ENCODE measurements at places on chromosomes 2 and 18.

- DNase-seq = no peak
Observed at GRCh38 chr2:203510941-203511305, 24.2 kb downstream of the RAPH1 start.

- DNase-seq = no peak
Observed at GRCh38 chr2:160533482-160533881, 39.9 kb upstream of the RBMS1 start.

GRCh38 chr2:101339266-101339880 is 30.9 kb upstream of the RNF149 start:
- DNase-seq = no peak

DNA sequence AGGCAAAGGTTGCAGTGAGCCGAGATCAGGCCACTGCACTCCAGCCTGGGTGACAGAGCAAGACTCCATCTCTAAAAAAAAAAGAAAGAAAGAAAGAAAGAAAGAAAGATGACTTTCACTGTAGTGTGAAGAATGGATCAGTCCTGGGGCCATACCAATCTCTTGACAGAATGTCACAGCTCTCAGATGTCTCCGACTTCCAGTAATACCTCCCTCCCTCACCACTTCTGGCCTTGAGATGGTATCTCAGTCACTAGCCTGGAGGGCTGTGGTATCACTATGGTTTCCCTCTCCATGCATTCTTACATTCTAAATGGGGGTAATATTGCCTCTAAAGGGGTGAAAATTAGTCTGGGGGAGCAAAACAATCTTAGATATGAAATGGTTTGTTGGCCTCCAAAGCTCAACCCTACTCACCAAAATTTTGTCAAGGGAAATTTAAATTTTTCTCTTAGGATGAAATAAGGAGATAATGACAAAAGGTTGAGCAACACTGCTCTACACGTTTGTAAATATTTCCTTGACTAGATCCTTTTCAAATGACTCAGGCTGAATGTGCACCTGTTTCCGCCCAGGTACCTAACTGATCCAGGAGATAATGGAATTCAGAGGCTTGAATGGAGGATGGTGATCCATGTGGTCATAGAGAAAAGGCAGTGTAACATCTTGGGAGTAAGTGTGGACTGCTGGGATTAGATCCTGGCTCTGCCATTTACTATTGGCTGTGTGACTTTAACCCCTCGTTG is 19.9 kb upstream of the SPRED2 start:
- DNase-seq = no peak

- DNase-seq = no peak
Observed at GRCh38 chr2:137771064-137771463, 193.2 kb upstream of the HNMT start.

- DNase-seq = no peak
Observed at GRCh38 chr2:207465894-207466293, 63.9 kb upstream of the CREB1 start.

DNA sequence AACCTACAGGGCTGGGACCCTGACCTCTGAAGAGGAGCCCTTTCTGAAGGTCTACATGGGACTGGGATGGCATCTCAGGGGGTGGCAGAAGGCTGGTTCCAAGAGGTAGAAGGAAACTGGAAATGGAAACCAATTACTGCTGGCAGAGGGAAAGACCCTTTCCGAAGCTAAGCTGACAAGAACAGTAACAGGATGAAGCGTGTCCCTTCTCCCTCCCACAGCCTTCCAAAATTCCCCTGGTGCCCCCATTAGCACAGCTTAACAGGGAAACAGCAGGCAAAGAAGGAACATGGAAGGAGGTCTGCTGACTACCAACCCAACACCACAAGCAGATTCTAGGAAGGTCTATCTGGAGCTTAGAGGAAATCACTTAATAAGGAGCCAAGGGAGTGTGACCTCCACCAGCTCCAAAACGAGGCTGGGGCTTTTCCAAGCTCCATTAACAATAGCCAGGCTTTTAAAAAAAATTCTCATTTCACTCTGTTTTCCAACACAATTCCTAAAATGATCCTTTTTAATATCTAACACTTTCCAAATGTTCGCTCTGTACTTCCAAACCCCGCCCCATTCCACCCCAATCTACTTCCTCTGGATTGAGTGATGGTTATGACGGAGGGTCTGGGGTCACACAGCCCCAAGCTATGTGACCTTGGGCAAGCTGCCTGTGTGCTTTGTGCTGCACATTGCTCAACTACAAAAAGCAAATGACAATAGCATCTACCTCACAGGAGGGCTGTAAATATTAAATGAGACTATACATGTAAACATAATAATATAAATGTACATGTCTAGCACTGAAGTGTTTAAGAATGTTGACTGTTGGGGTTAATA is 55.2 kb downstream of the STK39 start:
- no peak for DNase-seq

GRCh38 chr2:205657579-205657978 is 24.7 kb upstream of the NRP2 start:
- DNase-seq = no peak

GRCh38 chr2:52456561-52457377 is 1310.8 kb upstream of the CHAC2 start:
- DNase-seq = no peak

DNA sequence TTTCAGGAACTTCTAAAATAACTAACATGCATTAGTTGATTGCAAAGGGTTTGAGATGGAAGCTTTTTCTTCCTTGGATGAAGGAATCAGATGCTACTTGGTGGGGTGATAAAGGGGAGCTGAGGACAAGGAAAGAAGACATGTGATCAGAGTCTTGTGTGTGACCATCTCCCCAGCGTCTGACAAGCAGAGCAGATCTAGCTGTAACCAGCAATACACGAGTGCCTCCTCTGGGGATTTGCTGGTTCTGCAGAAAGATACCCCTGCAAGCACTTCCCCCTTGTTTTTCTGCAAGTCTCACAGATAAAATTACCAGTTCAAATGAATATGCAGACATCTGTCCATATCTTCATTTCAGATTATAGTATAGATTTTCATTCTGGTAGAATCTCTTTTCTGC is 2.7 kb downstream of the CDH7 start:
- DNase-seq = peak; percentile 54

- DNase-seq = no peak
Observed at GRCh38 chr2:124091721-124092120, 66.6 kb downstream of the CNTNAP5 start.

- DNase-seq = no peak
Observed at GRCh38 chr2:200225951-200226350, 80.5 kb upstream of the SPATS2L start.

DNA sequence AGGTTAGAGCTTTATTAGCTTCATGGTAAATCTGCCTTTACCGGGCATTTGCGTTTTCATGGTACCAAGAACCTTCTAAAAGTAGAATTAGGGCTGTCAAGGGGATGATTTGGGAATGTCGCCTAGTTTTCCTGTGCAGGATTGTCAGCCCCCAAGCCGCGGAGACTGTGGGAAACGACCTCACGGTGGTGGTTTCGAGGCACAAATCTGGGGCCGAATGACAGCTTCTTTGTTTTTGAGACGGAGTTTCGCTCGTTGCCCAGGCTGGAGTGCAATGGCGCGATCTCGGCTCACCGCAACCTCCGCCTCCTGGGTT is 615 bp upstream of the USP39 start:
- DNase-seq = no peak

DNA sequence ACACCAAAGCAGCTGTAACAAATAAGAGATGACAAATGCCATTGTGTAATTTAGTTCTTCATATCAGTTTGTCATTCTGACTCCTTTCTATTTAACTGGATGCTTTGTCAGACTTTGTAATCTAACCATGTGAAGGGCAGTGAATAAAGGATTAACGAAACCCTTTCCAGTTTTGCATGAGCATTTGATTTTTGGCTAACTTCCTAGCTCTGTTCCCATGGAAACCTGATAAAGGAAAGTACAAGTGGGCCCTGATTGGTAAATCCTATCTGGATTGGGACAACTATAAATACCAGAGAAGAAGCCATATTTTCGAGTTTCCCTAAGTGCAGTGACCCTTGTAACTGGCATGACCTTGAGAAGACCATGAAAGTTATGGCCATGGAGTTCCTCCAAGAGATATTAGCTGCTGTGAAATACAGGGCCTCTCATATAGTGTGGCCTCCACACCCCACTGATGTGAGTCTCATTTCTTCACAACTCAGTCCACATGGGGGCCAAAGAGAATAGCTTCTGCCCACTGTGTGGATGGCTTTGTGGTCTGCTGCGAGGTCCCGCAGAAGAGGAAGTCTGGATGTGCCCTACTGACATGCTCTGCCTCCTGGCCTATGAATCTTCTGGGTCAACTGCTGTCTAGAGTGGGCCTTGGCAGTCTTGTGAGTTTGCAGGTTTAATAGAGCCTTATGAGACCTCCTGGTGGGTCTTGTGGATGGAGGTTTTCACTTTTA is 38.2 kb upstream of the CYP1B1 start:
- no peak for DNase-seq

- no peak for DNase-seq
Observed at GRCh38 chr2:26717362-26717761, 24.8 kb downstream of the KCNK3 start.

GRCh38 chr2:127416506-127417001 is 1.7 kb upstream of the PROC start:
- no peak for DNase-seq

DNA sequence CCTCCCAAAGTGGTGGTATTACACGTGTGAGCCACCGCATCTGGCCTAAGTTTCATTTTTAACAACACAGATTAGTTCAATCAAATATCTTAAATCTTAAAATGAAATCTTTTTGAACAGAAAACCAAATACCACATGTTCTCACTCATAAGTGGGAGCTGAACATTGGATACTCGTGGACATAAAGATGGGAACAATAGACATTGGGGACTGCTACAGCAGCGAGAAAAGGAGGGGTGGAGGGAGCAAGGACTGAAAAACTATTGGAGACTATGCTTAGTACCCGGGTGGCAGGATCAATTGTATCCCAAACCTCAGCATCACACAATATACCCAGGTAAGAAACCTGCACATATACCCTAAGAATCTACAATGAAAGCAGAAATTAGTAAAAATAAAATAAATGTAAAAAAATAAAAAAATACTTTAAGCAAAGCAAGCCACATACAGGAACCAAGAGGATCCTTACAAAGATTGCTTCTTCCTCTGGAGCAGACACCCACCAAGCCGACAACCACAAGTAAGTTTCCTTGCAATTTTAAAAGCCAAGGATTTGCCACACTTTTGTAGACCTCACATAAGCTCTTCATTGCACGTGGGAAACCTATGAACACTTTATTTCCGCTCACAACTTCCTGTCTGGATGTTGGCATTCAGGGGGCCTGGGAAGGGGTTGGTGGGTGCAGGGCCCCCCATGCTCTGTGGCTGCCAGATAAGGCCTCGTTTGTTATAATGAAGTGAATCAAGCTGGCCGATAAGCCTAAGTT is 147.9 kb downstream of the MYCN start:
- no peak for DNase-seq

DNA sequence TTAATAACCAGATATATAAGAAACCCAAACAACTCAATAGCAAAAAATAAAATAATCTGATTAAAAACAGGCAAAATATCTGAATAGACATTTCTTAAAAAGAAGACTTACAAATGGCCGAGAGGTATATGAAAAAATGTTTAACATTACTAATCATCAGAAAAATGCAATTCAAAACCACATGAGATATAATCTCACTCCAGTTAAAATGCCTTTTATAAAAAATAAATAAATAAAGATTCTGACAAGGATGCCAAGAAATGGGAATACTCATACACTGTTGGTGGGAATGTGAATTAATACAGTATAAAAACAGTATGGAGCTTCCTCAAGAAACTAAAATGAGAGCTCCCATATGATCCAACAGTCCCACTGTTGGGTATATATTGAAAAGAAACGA is 33.9 kb upstream of the BMP10 start:
- no peak for DNase-seq

DNA sequence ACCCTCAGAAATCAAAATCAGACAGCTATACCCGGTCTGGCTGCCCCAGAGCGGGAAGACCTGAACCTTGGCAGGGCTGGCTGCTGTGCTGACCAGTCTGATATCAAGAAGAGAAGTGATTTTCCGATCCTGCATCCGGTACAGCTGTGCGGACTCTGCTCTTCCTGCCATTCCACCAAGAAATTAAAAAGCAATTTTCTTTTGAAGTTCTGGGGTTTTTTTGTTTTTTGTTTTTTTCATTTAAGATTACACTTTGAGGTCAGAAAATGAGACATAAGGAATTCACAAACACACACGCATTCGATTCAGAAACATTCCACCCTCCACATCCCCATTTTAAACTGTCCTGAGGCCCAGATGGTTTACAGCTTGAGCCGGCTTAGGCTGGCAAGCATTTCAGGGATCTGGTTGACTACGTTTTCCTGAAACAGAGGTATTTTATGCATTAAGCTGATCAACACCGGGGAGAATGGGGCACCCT is 156.5 kb downstream of the COL6A3 start:
- no peak for DNase-seq

DNA sequence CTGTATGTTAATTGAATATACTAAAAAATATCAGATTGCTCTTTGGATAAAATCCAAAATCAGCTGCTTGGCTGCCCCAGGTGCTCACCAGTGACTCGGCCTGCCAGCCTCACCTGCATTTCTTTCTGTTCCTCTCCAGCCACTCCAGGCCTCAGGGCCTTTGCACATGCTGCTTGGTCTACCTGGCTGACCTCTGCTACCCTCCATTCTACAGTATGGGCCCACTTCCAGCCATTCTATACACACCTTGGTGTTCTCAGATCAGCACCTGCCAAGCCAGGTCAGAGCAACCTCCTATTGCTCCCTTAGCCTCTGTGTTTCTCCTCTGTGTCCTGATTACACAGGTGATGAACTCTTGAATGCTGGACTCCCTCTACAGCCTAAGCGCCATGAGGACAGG is 106.6 kb upstream of the TWIST2 start:
- no peak for DNase-seq

GRCh38 chr2:48341551-48342133 is 188.3 kb upstream of the STON1 start:
- DNase-seq = peak; percentile 91

GRCh38 chr18:32091325-32091723 is 350 bp upstream of the RNF138 start:
- DNase-seq = no peak

DNA sequence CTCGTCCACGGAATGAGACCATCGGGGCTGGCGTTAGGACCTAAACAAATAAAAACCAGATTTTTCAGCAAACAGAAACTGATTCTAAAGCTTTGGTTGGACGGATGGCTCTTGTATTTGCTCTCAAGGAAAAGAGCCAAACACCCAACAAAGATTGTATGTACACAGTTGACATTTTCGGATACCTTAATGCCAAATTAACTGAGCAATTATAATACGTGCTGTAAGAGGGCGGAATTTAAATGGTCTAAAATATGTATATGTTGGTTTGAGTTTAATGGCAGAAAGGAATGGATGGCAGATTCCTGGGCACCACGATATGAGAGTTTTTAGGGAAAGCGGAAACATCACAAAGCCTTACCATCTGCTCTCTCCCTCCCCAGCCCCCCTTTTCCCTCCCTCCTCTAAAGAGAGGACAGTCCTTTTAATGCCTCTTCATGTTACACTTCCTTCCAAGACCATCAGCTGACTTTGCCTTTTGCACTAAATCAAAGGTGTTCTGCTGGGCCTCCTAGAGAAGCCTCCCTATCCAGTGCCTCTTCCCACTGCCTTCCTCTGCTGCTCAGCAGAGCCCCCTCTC is 33.3 kb downstream of the STAT1 start:
- DNase-seq = no peak

- DNase-seq = no peak
Observed at GRCh38 chr2:116716038-116716437, 1098.5 kb upstream of the DDX18 start.

- DNase-seq = no peak
Observed at GRCh38 chr2:27687232-27687631, 23.5 kb downstream of the SLC4A1AP start.

All from globus pallidus (tissue), 1 donor.